ENCODE measurements at places on chromosomes 16 and 17. TPM values are rescaled to one million over a fixed set of nuclear protein-coding genes. Genes with fewer than 3 reads are reported as not detected.

GRCh38 chr17:77687921-77688320, 270.6 kb upstream of the TNRC6C start:
- DNase-seq = no peak

GRCh38 chr16:19700319-19700781, 17.7 kb downstream of the KNOP1 start:
- peak; percentile 69 for DNase-seq

DNA sequence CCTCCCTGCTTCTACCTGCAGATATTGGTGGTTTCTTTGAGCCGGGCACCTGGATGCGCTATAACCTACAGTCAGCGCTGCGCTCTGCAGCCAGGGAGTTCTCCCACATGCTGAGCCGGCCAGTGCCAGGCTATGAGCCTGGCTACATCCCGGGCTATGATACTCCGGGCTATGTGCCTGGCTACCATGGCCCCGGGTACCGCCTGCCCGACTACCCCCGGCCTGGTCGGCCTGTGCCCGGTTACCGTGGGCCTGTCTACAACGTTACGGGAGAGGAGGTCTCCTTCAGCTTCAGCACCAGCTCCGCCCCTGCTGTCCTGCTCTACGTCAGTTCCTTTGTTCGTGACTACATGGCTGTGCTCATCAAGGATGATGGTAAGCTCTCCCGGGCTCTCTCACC, 13.2 kb downstream of the CNTNAP1 start:
- no peak for DNase-seq

GRCh38 chr17:39751016-39751543, 13.3 kb downstream of the GRB7 start:
- no peak for DNase-seq

DNA sequence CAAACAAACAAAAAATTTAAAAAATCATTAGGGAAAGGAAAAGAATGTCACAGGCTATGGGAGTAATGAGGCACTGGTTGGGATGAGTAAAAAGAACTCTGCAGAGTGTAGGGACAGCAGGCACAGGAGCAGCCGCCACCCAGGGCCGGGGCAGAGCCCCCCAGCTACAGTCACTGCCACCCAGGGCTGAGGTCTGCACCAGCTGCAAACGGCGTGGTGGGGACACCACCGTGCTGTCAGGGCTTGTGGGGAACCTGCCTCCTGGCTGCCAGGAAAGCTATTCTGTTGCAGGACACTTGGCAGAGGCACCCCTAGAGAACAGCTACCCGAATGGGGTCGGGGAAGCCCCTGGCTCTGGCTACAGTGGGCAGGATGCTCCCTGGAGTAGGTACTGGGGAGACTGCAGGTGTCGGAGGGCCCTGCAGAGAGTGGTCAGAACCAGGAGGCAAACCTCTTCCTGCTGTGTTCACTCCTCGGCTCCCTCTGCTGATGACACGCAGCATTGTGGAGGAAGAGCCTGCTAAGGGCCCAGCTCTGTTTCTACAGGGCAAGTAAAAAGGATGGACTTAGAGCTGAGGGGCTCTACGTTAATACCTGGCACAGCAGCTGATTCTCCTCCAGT, 32.3 kb upstream of the CAPN15 start:
- DNase-seq = peak; percentile 49

The APOH gene
- total RNA-seq = not detected

The CCL4 gene
- not detected for total RNA-seq

The FBXL16 gene
- 0.22 TPM for total RNA-seq

The CDH3 gene
- not detected for total RNA-seq
